ENCODE measurements at places on chromosomes 6 and 20.

DNA sequence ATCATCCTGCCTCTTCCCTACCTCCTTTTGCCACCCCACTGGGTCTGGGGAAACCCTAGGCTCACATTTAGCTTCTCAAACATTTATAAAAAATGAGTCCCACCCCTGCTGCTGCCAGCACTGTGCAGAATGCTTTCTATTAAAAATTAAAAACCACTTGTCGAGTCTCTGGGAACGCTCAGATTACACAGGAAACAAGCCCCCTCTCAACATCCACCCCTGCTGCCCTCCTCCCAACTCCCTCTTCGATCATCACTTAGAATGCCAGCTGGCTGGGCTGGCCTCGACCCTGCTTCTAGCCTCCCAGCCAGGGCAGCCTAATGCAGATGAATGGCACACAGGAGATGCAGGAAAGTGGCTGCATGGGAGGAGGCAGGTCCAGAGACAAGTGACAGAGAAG is 75.8 kb downstream of the CDH22 start:
- H3K27me3 ChIP-seq, result peaks cover 17% of the 10 kb centered on the region
- no peaks in the 10 kb centered on the region for H3K36me3 ChIP-seq
- DNase-seq, result no peak

- H3K4me3 ChIP-seq, result no peak overlapping the region
- H3K4me1 ChIP-seq, result no peaks in the 10 kb centered on the region
- H3K27ac ChIP-seq, result no peak overlapping the region
- DNase-seq, result no peak
- H3K36me3 ChIP-seq, result no peaks in the 10 kb centered on the region
Observed at GRCh38 chr6:95266537-95267258, 310.6 kb upstream of the MANEA start.

GRCh38 chr6:156905801-156906200 is 128.6 kb downstream of the ARID1B start:
- H3K4me1 ChIP-seq, result no peaks in the 10 kb centered on the region
- no peak overlapping the region for H3K4me3 ChIP-seq
- H3K36me3 ChIP-seq, result peaks cover 3% of the 10 kb centered on the region
- no peak overlapping the region for H3K27ac ChIP-seq

DNA sequence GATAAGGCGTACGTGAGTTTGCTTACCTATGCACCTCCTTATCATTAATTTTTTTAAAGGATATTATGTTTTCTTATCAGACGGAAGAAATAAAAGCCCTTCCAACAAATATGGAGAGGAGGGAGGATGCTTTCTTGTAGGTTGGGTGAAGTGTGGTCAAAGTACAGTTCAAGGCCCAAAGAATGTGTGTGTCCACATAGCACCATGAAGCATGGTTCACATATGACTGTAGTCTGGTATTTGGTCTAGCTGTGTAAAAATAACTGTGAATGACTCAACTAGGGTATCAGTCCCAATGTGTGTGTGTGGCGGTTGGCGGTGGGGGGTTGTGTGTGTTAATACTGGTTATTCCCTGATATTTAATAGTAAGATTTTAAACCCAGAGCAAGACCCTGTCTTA is 212.7 kb downstream of the TMEM242 start:
- H3K36me3 ChIP-seq, result peaks cover 11% of the 10 kb centered on the region
- no peak overlapping the region for H3K4me3 ChIP-seq
- H3K27me3 ChIP-seq, result no peaks in the 10 kb centered on the region
- H3K27ac ChIP-seq, result no peak overlapping the region
- DNase-seq, result no peak

- H3K4me3 ChIP-seq, result no peak overlapping the region
- H3K4me1 ChIP-seq, result no peaks in the 10 kb centered on the region
- no peak for DNase-seq
- H3K36me3 ChIP-seq, result no peaks in the 10 kb centered on the region
- H3K27me3 ChIP-seq, result no peaks in the 10 kb centered on the region
- H3K27ac ChIP-seq, result no peak overlapping the region
Observed at GRCh38 chr6:8608737-8609136, 173.4 kb upstream of the SLC35B3 start.

DNA sequence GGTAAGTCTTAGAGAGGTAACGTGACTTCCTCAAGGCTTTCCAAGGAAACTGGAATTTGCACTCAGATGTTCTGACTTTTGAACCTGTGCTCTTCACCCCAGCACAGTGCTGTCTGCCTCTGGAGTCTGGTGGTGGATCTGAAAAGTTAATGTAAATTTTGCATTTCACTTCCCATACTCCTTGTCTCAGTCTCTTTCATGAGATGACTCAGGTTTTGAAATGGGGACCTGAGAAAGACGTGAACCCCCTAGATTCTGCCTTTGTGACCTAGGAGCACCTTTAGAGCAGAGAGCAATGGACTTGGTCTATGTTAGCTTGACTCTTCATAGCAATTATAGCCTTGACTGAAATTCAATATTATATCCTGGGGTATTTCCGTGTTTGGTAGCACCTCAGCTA is 223.0 kb downstream of the QKI start:
- H3K27ac ChIP-seq, result no peak overlapping the region
- no peak for DNase-seq
- no peaks in the 10 kb centered on the region for H3K27me3 ChIP-seq
- H3K4me3 ChIP-seq, result no peak overlapping the region

- DNase-seq, result no peak
- H3K36me3 ChIP-seq, result no peaks in the 10 kb centered on the region
- H3K27me3 ChIP-seq, result no peaks in the 10 kb centered on the region
- no peak overlapping the region for H3K27ac ChIP-seq
Observed at GRCh38 chr6:32906539-32906938, 34.3 kb downstream of the HLA-DMB start.

DNA sequence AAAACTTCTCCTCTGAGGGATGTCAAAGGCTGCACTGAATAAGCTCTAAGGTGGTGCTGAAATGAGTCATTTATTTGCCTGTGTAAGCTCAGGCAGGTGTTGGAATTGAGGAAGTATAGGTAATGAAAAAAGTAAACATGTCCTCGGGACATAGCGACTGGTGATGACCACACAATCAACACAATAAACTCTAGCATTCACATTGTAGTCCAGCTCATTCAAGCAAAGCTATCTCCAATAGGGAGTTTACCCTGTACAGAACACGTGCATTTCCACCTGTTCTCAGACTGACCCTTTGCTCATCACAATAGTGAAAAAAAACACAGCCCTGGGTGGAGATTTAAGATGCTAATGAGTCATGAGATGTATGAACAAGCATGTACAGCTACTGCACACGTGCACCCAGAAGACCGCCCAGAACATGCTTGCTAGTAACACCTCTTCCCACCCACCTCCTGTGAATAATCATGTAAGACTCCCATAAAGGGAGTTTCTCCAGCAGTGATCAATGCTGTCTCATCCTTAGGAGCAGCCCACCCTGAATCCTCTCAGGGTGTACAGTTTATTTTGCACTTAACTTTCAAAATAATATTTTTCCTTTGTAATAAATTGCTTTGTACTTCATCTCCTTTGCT is 33.0 kb upstream of the POU5F1 start:
- no peaks in the 10 kb centered on the region for H3K36me3 ChIP-seq
- H3K4me3 ChIP-seq, result peak overlapping the region; percentile 2
- H3K27ac ChIP-seq, result peak overlapping the region; percentile 16
- DNase-seq, result no peak

DNA sequence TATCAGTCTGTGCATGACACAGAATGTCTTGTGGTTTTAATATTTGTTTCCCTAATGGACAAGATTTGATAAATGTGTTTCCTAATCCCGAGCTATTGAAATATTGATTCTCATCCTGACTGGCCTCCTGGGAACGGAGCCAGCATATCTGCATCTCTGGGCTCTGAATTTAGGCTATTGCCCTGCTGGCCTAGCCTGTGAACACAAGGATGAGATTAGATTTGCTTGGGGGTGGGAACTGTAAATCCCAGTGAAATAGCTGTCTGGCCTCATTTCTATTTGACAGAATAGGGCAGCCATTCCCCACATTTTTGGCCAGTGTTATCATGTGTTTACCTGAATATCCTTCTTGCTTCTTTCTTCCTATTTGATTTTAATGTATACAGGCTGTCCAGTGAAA is 198.4 kb upstream of the SOX4 start:
- no peak overlapping the region for H3K4me3 ChIP-seq
- no peaks in the 10 kb centered on the region for H3K4me1 ChIP-seq
- DNase-seq, result no peak
- no peak overlapping the region for H3K27ac ChIP-seq

- no peak for DNase-seq
- H3K36me3 ChIP-seq, result no peaks in the 10 kb centered on the region
- no peak overlapping the region for H3K27ac ChIP-seq
- H3K4me3 ChIP-seq, result no peak overlapping the region
- H3K27me3 ChIP-seq, result no peaks in the 10 kb centered on the region
Observed at GRCh38 chr6:148317739-148318138, 24.9 kb upstream of the SASH1 start.

- H3K27ac ChIP-seq, result no peak overlapping the region
- H3K4me1 ChIP-seq, result peaks cover 23% of the 10 kb centered on the region
- peaks cover 11% of the 10 kb centered on the region for H3K36me3 ChIP-seq
- H3K4me3 ChIP-seq, result no peak overlapping the region
Observed at GRCh38 chr20:25030649-25031207, 27.2 kb downstream of the ACSS1 start.
